ENCODE measurements at places on chromosomes 1 and 21.

GRCh38 chr1:100065183-100065968, 67.4 kb downstream of the SASS6 start:
- no peak for DNase-seq

GRCh38 chr1:54984131-54984842, 3.9 kb downstream of the TMEM61 start:
- no peak for DNase-seq

DNA sequence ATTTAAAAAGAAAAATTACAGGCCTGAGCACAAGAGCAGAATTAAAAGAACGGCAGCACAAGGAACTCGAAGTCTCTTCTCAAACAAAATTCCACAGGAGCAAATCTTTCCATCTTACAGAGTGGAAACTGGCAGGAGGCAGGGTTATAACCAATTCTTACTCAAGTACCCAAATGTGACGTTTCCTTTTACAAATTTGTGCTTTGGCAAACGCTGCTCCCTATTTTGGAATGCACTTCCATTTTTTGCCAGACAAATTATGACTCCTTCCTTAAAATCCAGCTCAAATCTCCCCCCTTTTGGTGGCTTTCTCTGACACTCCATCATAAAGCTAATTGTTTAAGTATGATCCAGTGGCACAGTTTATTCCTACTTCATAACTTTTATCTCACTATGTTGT, 7.8 kb downstream of the ERI3 start:
- peak; percentile 26 for DNase-seq

GRCh38 chr1:174217787-174218574, 58.7 kb downstream of the RABGAP1L start:
- peak; percentile 28 for DNase-seq

DNA sequence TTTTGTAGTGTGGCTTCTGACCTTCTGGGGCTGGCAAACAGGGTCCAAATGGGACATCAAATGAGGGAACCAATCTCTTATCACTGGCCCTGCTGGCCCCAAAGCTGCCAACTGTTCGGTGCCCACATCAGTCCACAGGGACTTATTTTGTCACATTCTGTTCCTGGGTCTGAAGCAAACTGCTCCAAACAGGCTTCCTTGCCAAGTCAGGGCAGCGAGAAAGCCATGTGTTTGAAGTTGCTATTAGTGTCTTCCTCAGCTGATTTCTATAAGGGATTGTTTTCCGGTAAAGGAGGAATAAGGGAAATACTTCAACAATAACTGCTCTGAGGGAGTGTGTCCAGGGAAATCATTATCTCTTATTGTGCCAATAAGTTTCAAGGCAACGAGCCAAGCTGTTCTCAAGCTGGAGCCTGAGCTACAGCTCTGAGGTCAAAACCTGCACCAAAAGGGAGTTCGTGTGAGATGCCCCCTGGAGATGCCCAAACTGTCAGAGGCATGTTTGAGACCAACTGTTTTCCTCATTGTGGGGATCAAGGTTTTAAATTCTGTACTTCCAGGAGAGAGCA, 381.4 kb upstream of the PROX1 start:
- no peak for DNase-seq

GRCh38 chr1:55057270-55057955, 18.1 kb downstream of the PCSK9 start:
- no peak for DNase-seq

DNA sequence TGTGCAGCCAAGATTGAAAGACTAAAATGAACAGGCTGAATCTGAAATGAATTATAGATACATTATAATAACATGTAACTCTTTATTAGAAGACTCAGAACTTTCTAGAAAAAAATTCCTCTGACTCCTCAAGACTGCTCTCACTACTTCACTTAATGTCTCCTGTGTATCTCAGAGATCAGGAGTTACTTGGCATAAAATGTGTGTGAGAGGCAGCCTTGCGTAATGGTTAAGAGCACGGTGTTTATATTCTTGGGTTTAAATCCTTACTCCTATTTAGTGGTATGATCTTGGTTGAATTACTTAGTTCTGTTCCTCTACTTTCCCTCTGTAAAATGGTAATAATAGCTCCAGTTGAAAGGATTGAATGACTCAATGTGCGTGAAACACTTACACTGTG, 634.9 kb downstream of the LTN1 start:
- DNase-seq, result no peak

- no peak for DNase-seq
These were observed 237.6 kb downstream of the GRIK3 start for GRCh38 chr1:36796733-36797132.

- no peak for DNase-seq
These were observed 276.2 kb upstream of the DUSP10 start for GRCh38 chr1:222018041-222018440.

- no peak for DNase-seq
These were observed 26.2 kb downstream of the VASH2 start for GRCh38 chr1:212976586-212976985.

DNA sequence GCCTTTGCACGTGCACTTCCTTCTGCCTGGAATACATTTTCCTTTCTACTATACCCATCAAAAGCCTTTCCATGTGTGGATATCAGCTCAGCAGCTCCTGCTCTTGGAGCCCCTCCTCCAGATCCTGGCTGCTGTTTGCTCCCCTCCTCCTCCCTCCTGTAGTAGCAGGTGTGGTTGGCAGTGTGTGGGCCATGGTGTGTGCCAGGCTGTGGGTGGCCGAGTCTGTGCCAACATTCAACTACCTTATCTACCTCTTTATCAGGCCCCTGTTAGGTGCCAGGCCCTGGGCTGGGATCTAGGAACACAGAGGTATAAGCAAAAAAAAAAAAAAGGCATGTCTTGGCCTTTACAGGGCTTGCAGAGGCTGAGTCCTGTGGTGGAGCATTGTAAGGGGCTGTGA, 180.6 kb upstream of the JUN start:
- DNase-seq, result no peak

- no peak for DNase-seq
These were observed 14.0 kb downstream of the POLR3GL start for GRCh38 chr1:145978471-145978853.

DNA sequence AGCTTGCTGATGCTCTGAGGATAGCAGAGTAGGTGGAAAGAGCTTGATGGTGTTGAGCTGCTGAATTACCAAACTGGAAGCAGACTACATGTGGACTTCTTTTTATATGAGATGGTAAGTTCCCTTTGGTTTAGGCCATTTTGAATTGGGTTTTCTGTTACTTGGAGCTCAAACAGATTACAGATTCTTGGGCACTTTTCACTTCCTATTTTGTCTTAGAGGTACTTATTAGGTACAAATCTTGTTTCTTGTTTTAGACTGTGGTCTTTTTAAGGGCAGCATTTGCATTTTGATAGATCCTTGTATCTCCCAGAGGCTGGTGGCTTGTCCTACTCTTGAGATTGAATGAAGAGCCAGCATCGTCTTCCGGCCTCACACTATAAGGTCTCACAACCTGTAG, 70.2 kb downstream of the GADD45A start:
- DNase-seq, result no peak

DNA sequence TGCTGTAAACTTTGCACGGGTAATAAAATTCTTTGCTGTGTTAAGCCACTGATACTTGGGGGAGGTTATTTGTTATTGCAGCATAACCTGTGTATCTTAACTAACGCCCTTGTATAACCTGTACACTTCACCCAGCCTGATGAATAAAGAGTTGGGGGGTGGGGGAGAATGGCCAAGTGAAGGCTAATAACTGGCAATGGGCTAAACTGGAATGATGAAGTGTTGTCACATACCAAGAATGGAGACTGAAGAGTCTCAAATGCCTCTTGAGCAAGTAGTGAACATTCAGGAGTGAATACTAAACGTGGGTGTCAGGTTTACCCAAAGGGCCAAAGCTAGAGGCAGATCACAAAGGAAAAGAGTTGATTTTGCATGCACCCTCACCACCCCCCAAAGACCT, 169.4 kb downstream of the C1orf94 start:
- no peak for DNase-seq

- no peak for DNase-seq
These were observed 132.6 kb upstream of the PTGFR start for GRCh38 chr1:78358165-78358564.

- DNase-seq, result no peak
These were observed 12.3 kb upstream of the ASCL5 start for GRCh38 chr1:201139306-201139705.

- DNase-seq, result no peak
These were observed 68.5 kb downstream of the RUNX1 start for GRCh38 chr21:34980423-34981115.

- no peak for DNase-seq
These were observed 41.3 kb upstream of the RAVER2 start for GRCh38 chr1:64703600-64703999.

GRCh38 chr1:185733818-185734735, at the start of gene HMCN1:
HMCN1 (plus strand) TSS chr1:185734391; CDS start chr1:185734780, 389 bp downstream.
- DNase-seq, result no peak

- no peak for DNase-seq
These were observed 15.8 kb upstream of the CAMK1G start for GRCh38 chr1:209567698-209568175.

DNA sequence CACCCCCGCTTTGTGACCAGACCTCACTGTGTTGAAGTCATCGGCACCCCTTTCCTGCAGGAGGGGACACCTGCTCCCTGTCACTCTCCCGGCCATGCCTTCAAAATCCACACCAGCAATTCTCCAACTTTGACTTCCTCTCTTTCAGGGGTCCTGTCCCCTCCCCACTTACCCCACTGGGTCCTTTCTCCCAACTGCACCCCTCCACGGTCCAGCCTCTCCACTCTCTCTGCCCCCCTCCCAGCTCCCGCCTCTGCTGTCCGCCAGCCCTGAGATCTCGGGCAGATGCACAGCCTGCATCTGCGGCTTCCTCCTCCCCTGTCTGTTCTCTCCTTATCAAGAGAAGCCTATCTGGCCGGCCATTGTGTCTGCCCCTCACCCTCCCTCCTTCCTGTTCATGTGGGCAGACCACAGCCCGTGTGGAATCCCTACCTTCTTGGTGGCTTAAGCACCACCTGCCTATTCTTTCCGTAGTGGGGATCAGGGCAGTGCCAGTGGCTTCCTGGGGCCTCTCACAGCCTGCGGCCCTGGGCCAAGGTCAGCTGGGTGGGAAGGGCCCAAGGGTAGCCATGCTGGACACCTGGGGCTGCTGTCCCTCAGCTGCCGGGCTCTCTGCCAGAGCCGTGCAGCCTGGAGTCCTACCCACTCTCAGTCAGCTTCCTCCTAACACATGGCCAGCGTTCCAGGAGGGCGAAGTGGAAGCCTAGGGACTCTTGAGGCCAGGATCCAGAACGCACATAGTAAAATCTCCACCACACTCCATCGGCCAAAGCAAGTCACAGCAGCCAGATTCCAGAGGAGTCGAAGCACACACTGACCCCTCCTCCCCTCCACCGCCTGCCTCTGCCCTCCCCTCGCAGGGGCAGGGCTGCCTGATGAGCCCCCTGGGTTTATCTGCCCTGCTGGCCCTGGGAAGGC, 5.1 kb upstream of the HES4 start:
- no peak for DNase-seq

All from fibroblast of the conjunctiva (primary cell).